NCI-H2081 treated with DMSO at 0.1 percent for 48 hours (cell line): ENCODE measurements at places on chromosomes 7 and 10.

- no peak for DNase-seq
Observed at GRCh38 chr7:15086131-15086611, 183.6 kb upstream of the DGKB start.

- no peak for DNase-seq
Observed at GRCh38 chr10:36097696-36098095, 455.6 kb upstream of the FZD8 start.

GRCh38 chr10:49080071-49080470 is 35.3 kb downstream of the VSTM4 start:
- DNase-seq: no peak

DNA sequence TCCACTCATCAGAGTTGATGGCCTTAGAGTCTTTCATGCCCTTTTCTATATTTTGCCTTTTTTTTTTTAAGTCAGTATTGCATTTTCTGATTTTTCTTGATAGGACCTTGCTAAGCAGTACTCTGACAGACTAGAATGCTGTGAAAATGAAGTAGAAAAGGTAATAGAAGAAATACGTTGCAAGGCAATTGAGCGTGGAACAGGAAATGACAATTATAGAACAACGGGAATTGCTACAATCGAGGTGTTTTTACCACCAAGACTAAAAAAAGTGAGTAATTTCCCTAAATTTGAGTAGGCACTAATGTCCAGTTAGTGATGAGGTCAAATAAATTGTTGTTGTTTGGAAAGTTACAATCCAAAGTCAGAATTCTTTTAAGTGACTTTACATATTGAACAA is 7.4 kb downstream of the NUB1 start:
- DNase-seq: no peak

GRCh38 chr10:132735923-132736391 is 50.0 kb downstream of the NKX6-2 start:
- DNase-seq: no peak

- no peak for DNase-seq
Observed at GRCh38 chr7:32479574-32480200, 10.5 kb downstream of the LSM5 start.

DNA sequence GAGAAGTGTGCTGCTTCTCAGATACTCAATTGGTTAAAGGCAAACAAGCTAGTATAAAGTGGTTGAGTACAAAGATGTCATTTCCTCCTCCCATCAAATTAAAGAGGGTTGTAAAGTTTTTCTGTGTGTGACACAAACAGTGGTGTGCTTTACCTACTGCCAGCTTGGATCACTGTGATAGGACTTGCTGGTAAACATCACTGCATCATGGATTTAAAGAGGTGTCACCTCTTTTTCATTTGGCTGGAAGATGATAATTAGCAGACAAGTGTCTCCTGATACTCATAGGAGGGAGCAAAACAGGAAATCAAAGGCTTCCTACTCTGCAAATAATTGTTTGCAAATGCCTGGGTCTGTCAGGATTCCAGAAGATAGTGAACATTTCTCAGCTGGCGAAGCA is 200.5 kb downstream of the MDFIC start:
- no peak for DNase-seq

- no peak for DNase-seq
Observed at GRCh38 chr10:116753759-116754158, 11.4 kb upstream of the HSPA12A start.

DNA sequence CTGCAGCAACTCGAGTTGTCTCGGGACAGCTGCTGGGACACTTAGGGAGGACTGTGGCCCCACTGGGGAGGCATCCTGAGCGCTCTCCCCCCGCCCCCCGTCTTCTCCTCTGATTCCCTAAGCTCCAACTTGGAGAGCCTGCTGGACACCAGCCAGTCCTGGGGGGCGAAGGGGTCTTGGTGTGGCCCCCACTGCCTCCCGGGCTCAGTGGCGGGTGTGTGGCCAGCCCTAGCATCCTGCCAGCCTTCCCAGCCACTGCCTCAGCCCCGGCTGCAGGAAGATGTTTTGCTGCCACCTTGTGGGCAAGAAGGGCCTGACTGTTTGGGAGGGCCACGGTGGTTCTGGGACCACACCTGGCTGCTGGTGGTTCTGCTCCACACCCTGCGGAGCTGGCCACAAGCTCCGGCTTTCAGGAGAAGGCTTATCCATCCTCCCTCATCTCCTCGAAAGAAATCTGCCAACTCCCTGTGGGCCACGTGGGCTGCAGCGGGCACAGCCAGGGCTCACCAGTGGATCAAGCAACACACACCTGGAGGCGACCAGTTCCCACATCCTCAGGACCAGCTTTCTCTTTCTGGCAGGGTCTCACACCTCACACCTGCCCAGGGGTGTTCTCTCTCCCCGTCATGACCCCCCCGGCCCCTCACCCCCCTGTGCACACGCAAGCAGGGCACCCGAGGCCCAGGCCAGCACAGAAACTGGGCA is 24.8 kb downstream of the AGAP3 start:
- no peak for DNase-seq

DNA sequence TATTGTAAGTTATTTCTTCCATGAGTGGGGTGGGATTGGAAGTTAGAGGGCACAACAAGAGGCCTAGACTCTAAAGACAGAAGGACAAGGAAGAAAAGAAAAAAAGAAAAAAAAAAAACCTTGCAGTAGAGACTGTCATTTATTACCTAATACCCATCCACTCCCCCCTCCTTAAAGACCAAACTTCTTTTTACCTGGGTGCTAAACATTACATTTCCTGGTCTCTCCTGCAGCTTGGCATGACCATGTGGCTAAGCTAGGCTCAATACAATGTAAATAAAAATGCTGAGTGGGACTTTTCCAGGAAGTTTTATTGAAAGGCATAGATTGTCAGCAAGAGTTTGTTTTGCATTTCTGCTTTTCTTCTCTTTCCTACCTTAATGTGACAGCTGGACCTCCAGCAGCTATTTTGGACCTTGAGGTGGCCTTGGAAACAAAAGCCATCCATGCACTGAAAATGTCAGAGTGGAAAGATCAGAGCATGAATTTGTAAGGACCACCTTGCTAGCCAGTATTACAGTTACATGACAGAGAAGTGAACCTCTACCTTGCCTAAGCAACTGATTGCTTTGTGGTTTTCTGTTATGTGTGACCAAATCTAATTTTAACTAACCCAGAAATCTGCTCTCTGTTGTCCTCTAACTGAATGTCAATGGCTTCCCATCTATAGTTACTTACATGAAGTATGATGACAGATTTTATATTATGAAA is 81.3 kb upstream of the SFMBT2 start:
- no peak for DNase-seq

DNA sequence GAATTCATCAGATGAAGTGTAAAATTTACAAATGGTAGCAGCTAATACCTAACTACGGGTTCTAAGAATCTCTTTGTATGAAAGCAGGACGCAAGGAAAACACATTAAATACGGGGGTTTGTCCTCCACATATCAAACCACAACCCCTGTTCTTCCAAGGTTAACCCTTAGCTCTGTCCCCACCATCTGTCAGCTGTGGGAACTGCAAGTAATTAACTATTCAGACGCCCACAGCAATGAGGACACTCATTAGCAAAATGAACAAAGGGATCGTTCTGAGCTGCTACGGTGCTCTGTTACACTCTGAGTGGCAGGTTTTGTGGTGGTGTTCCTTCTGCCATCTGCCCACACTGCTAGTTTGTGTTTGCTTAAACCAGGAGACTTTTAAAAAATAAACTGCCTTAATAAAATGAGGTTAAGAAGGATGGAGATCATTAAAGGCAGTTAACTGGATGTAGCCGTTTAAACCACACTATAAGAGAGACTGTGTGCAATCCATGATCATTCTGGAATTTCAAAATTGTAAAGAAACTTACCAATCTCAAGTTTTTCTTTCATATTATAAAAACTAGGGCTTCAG is 51.4 kb downstream of the C10orf67 start:
- peak; percentile 1 for DNase-seq

DNA sequence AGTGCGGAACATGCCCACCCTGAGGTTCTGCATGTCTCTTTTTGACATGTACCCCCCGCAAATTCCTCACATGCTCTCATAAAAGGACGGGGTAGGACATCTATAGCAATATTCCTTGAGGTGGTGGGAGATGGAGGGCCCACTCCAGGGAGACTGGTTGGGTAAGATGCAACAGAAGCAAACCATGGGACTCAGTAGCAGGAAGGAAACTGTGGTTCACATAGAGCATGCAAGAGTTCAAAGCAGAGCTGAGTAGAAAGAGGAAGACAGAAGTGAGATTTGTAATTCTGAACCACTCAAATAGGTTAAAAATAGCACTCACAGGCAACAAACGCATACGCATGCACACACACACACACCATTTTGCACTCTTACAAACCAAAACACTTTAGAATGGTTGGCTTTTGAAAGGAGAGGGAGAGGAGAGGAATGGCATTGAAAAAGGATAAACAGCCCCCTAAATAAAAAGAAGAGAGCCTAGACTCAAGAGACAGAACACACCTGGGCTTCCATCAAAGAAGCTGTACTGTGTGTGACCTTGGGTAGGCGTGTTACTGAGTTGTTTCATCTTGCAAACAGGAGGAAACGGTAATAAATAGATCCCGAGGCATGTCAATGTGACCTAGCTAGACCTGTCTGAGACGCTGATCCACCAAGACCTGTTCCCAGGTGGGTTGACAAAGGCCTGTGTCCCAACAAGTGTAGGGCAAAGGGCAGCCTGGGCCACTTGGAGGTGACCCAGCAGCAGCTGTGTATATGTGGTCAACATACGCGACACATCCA is 77.6 kb upstream of the LRRC4 start:
- DNase-seq: no peak

GRCh38 chr10:63642808-63643207 is 121.6 kb downstream of the REEP3 start:
- DNase-seq: no peak

GRCh38 chr10:124952123-124952522 is 10.2 kb downstream of the ZRANB1 start:
- no peak for DNase-seq

- DNase-seq: no peak
Observed at GRCh38 chr7:28785041-28785995, 172.8 kb downstream of the TRIL start.

- no peak for DNase-seq
Observed at GRCh38 chr7:16934722-16935340, 53.0 kb upstream of the AGR3 start.

DNA sequence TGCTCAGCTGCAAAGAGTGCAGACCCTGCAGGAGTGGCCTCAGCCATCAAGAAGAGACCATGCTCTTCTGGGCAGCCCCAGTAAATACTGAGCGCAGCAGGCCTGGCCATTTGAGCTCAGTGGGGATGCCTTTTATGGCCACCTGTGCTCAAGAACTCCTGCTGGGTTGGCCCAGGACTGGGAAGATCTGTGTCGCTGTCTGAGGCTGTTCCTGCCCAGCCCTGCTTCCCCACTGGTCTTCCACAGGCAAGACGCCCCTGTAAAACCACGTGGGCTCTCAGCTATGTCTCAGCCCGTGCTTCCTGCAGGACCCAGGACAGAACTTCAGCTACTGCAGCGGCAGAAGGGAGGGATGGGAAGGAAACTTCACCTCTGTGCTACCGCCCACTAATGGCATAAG is 10.5 kb upstream of the PPIF start:
- peak; percentile 40 for DNase-seq

GRCh38 chr7:77727936-77728701 is 31.9 kb downstream of the RSBN1L start:
- peak; percentile 85 for DNase-seq

DNA sequence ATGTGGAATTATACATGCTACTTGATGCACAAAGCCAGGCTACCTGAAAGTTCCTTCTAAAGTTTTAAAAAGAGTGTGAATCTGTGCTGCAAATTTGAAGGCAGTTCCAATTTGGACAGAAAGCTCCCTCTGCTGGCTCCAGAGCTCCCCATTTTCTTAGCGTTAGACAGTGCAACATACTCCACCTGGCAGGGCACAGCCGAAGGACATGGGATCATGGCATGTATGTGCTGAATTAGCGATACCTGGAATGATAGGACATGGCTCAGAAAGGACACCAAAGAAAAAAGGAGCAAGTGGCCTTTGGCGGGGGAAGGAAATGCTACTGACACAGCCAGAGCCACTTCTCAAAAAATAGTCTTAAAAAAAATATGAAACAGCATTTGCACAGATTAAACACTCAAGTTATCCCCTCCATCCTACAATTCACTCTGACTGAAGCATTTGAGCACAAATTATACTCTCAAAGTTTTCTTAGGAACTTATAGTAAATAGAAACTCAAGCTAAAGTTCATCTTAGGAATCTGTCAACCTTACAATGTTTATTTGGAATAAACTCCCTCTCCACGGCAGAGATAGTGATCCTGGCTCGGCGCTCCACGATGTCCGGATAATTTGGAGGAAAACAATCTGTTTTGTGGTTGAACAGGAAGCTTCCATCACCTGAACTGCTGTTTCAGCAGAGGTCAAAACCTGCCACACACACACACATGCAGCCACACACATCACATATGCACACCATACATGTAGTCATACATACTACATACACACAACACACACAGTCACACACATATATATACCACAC is 80.0 kb downstream of the C7orf25 start:
- no peak for DNase-seq

- no peak for DNase-seq
Observed at GRCh38 chr7:149140831-149141230, 6.4 kb upstream of the ZNF398 start.

DNA sequence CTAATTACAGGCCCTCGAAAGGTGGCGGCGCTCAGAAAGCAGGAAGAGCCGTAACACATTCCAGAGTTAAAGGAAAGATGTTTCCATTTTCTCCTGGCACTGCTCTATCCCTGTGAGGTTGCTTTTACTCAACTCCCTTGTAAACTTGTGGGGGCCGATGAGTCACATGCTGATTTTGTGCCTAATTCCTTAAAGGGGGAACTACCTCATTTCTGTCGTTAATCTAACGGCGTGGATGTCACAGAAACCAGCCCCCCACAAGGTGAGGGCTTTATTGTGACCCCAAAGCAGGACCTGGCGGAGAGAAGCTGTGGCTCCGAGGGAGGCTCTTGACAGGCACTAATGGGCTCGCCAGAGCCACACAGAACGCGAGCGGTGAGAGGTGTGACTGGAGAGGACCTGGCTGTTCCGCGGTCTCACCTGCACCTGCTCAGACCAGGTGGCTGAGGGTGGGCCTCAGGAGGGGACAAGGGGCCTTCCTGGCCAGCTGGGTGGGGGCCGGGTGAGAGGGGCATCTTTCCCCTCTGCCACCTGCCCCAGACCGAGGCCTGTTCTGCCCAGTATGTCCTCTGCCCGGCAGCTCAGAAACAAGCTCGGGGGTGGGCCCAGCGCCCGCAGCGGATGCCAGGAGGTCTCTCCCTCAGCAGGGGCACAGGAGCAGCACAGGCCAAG is 50.9 kb downstream of the CALML3 start:
- no peak for DNase-seq

DNA sequence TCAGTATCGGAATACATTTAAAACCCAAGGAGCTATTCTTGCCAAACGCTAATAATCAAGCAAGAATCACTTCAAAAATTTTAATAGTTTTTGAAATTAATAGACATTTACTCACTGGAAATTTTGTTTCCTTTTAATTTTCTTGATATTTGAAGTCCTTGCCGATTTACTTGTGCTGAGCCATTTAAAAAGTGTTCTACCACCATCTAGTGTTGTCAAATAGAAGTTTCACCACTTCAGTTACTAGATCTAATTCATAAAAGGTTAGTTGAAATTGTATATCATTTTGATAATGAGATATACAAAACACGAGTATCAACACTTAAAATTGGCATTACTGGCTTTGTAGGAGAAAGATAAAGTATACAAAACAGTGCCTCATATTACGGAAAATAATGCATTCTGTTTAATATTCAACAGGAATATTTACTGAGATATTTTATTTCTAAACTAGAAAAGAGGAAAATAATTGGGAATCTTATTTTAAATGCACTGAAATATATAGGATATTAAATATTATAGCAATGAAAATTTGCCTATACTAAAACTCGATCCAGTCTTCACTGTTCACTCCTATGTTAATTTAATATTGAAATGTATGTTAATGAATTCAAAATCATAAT is 664.8 kb upstream of the SEMA3D start:
- peak; percentile 14 for DNase-seq
